ENCODE measurements at places on chromosomes 6 and 20.

DNA sequence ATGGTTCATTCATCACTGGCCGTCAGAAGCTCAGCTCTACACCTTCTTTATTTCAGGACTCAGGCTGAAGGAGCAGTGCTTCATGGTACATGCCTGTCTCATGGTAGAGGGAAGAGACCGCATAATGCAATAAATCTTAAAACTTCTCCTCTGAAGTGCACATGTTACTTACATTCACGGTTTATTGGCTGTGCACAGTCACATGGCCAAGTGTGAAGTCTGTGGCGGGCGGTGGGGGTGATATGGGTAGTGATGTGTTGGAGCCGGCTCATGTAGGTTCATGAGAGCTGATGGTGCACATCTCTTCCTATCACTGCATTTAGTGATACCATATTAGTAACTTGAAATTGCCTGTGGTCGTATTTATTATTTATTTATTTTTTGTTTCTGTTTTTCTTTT lies 102.9 kb downstream of the CTNNBL1 start:
- DNase-seq: no peak

- no peak for DNase-seq
These were observed 121.7 kb upstream of the BTBD3 start for GRCh38 chr20:11796026-11796425.

GRCh38 chr20:1707588-1708449 lies 50.2 kb upstream of the SIRPG start:
- no peak for DNase-seq

GRCh38 chr20:58366866-58367265 lies 22.2 kb upstream of the VAPB start:
- no peak for DNase-seq

DNA sequence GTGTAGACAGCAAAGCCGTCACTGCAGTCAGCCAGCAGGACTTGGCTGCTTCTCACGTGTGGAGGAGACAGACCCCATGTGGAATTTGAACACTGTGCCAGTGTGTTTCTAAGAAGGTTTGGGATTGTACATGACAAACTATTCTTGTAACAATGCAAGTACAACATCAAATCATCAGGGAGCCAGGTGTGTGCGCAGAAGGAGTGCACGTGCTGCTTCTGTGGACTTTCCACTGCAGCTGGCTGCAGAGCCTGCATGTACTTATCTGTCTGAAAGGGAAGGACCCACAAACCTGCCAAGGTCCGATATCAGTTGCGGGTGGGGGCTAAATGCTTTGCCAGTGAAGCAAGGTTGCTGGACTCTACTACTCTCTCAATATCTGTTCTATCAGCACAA lies 211.6 kb downstream of the WDR27 start:
- no peak for DNase-seq

- no peak for DNase-seq
These were observed 260.0 kb downstream of the TMEM242 start for GRCh38 chr6:157063176-157063905.

GRCh38 chr20:775679-776135 lies 7.4 kb upstream of the SLC52A3 start:
- DNase-seq: no peak

GRCh38 chr20:9202420-9203080 lies 133.7 kb downstream of the PLCB4 start:
- DNase-seq: no peak

- no peak for DNase-seq
These were observed 63.7 kb downstream of the ALDH5A1 start for GRCh38 chr6:24558516-24558915.
